ENCODE measurements at places on chromosomes 12 and 14.
A peak's percentile ranks its signal among the peaks of the same experiment; 100 is the strongest.

DNA sequence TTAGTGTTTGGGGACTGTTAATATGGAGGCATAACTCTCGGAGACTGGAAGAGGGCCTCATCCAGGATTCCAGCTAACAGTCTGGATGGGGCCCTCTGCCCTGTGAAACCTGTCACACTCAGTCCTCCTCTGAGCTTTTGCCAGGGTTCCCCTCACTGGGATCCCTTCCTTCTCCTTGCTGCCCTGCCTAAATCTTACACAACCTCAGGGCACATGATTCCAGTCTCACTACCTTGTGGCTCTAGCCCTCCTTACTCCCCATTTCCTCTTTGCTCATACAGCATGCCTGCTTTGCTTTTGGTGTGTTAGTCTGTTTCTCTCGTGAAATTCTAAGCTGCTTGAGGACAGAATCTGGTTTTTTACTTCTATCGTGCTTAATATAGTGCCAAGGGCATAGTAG lies 942 bp upstream of the GSG1 start:
- H3K4me1 ChIP-seq, result peaks cover 28% of the 10 kb centered on the region
- no peak overlapping the region for H3K27ac ChIP-seq
- peaks cover 2% of the 10 kb centered on the region for H3K36me3 ChIP-seq
- no peaks in the 10 kb centered on the region for H3K27me3 ChIP-seq

DNA sequence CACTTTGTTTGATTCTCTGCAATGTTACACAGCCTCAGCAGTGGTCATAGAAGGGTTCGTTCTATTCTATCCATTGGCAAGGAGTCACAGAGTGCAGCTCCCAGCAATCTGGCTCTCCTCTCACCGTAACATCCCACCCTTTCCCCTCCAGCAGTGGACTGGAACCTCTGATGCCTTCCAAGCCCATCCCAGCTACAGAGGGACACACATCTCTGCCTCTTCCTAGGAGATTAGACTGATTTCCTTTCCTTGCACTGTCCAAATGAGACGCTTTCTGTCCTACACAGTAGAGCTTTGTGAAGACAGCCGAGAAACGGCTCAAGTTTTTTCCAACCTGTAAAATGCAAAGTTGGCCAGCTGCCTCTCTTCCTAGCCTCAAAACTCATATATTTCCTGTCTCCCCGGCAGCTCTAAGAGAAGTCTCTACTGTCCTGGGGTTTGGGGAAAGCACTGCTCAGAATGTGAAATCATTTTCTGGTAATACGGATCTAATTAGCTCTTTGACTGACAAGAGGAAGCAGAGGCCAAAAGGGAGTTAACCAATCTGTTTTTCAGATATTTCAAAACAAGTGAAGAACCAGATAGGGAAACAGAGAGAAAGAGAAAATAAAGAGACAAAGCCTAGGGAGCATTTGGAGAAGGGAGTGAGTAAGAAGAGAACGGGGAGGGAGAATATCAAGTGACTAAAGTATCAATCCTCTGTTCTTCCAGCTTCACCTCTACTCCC lies 516 bp downstream of the NINJ2 start:
- peaks cover 43% of the 10 kb centered on the region for H3K4me1 ChIP-seq
- H3K36me3 ChIP-seq, result no peaks in the 10 kb centered on the region
- no peaks in the 10 kb centered on the region for H3K27me3 ChIP-seq

- no peak overlapping the region for H3K27ac ChIP-seq
- DNase-seq, result no peak
- H3K36me3 ChIP-seq, result no peaks in the 10 kb centered on the region
- H3K4me3 ChIP-seq, result no peak overlapping the region
- no peaks in the 10 kb centered on the region for H3K27me3 ChIP-seq
These were observed 465.1 kb downstream of the APAF1 start for GRCh38 chr12:99110212-99110611.

DNA sequence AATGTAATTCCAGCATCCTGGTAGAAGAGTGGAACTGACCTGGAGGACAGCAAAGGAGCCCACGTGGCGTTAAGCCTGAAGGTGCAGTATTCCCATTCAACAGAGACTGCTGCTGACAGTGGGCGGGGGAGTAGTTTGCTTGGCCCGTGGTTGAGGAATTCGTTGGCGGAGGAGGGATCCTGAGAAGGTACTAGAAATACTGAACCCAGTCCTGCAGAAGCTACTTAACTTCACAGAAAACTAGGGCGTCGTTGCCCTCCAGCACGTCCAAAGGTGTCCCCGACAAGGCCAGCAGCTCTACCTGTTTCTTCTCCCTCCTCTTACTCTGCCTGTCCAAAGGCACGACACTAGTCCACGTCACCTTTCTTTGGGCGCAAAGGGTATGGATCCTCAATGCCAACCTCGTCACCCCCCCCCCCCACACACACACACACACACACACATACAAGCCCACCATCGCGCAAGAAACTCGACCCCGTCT lies 303 bp downstream of the PUS7L start:
- H3K27ac ChIP-seq, result peak overlapping the region; percentile 98
- peaks cover 48% of the 10 kb centered on the region for H3K4me1 ChIP-seq
- no peak for DNase-seq
- H3K27me3 ChIP-seq, result no peaks in the 10 kb centered on the region

GRCh38 chr12:68227356-68227755 lies 1.7 kb upstream of the IL26 start:
- peaks cover 18% of the 10 kb centered on the region for H3K4me1 ChIP-seq
- peaks cover 2% of the 10 kb centered on the region for H3K36me3 ChIP-seq
- DNase-seq, result no peak
- no peak overlapping the region for H3K4me3 ChIP-seq
- no peak overlapping the region for H3K27ac ChIP-seq
- H3K27me3 ChIP-seq, result no peaks in the 10 kb centered on the region

DNA sequence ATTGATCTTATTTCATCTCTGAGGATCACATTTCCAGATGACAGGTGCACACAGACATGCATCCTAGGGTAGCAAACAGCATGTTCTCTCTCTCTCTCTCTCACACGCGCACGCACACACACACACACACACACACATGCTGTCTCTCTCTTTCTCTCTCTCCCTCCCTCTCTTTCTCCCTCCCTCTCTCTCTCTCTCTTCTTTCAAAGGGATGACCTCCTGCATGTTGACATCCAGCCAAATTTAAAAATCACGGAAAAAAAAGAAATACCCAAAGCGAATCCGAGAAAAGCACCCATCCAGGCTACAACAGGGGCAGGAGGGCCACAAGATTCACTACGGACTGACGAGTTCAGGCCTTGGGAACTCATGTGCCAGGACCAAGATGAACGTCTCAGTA lies 2.3 kb downstream of the KSR2 start:
- peaks cover 6% of the 10 kb centered on the region for H3K4me1 ChIP-seq
- H3K36me3 ChIP-seq, result peaks cover 12% of the 10 kb centered on the region
- DNase-seq, result no peak
- peaks cover 58% of the 10 kb centered on the region for H3K27me3 ChIP-seq

GRCh38 chr14:32559590-32559989 lies 230.5 kb downstream of the AKAP6 start:
- no peak for DNase-seq
- H3K27me3 ChIP-seq, result no peaks in the 10 kb centered on the region
- H3K4me1 ChIP-seq, result peaks cover 8% of the 10 kb centered on the region
- no peak overlapping the region for H3K27ac ChIP-seq
- no peak overlapping the region for H3K4me3 ChIP-seq
- H3K36me3 ChIP-seq, result no peaks in the 10 kb centered on the region
